ENCODE measurements at places on chromosomes 3 and 15. TPM values are rescaled to one million over a fixed set of nuclear protein-coding genes. Genes with fewer than 3 reads are reported as not detected.

DNA sequence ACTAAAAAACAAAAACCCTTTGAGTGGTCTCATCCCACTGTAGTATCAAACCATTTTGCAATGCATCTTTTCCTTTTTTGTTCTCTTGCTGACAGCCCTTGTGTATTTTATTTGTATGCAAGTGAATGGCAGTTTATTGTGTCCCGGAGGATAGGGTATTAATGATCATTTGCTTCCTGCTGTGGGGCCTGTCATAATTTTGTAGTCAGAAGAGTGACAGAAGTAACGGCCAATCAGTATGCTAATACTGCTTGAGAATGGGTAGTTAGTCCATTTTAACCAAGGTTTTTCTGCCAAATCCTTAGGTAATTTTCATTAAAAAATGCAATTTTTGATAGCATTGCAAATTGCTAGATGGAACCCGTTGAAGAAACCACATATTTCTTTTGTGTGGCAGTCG is 75.5 kb upstream of the PLSCR5 start:
- H3K27me3 ChIP-seq: no peaks in the 10 kb centered on the region
- H3K4me1 ChIP-seq: no peaks in the 10 kb centered on the region
- no peak overlapping the region for H3K4me3 ChIP-seq
- no peak for DNase-seq
- H3K36me3 ChIP-seq: no peaks in the 10 kb centered on the region

- no peak overlapping the region for H3K27ac ChIP-seq
- no peaks in the 10 kb centered on the region for H3K4me1 ChIP-seq
- no peaks in the 10 kb centered on the region for H3K27me3 ChIP-seq
- H3K36me3 ChIP-seq: no peaks in the 10 kb centered on the region
Observed at GRCh38 chr15:66190746-66191145, 62.8 kb downstream of the MEGF11 start.

DNA sequence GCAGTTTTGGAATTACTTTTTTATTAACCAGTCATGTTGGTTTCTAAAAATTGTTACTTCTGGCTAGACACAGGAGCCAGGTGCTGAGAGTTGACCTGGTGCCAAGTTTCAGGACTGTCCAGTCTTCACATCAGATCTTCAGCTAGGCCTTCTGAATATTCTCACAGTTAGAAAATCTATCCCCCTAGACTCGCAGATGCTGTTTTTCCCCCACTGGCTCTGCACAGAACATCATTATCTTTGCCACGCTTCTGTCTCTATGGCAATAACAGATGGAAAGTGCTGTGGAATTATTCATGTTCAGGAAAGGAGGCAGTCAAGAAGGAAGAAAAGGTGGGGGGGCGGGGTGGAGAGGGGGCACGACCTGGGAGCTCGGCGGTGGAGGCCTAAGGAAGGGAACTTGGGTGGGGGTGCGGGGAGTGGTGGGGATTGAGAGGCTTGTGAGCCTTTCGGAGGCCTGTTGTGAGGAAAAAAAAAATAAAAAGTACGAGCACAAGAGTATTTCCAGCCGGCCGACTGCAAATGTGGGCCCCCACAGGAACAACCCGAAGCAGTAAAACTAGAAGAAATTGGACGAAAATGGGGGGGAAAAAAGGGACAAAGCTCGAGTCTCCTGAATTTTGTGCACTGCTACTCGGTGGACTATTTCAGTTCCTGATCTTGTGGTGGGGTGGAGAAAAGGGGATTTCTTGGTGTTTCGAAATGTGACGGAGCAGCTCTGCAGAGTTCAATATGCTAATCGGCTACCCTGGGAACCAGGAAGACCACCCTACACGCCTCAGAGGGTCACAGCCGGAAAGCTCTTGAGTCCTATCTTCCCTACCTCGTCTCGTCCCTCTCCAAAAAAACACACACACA is 1.5 kb upstream of the SKIL start:
- H3K27ac ChIP-seq: peak overlapping the region; percentile 98
- peaks cover 8% of the 10 kb centered on the region for H3K4me1 ChIP-seq
- no peaks in the 10 kb centered on the region for H3K36me3 ChIP-seq
- DNase-seq: no peak
- H3K27me3 ChIP-seq: no peaks in the 10 kb centered on the region

DNA sequence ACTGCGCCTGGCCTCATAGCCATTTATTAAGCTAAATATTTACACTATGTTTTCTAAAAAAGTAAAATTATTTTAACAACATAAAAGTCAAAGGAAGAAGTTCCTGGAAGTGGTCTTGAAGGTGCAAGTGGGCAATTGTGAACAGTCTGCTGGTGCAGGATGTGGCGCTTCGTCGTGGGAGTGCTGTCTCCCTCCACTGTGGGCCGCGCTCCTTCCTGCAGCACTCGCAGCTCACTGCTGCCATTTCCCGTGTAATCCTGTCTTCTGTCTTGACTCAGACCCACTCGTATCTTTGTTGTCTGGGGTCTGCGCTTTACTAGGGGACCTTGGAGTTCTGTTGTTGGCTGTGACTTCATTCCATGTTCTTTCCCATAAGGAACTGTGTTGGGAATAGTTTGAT is 56.3 kb downstream of the APBA2 start:
- H3K27ac ChIP-seq: no peak overlapping the region
- no peaks in the 10 kb centered on the region for H3K36me3 ChIP-seq
- H3K27me3 ChIP-seq: no peaks in the 10 kb centered on the region
- no peak for DNase-seq

DNA sequence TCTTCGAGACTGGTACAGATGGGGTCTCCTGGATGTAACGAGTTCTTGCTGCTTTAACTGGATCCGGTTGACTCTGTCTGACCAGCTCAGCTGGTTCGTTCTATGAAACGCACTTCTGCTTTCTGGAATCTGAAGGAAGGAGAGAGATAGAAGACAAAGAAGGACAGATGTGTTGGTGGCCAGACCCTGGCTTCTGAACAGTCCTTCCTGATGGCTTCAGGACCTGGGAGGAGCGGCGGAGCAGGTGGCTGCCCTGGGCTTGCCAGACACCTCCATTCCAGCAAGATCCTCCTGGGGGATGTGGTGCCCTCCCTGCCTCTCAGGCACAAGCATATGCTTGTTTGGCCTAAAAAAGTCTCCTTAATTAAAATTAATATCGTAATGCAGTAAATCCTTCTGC is 99.9 kb downstream of the APBA2 start:
- H3K27me3 ChIP-seq: no peaks in the 10 kb centered on the region
- no peak overlapping the region for H3K4me3 ChIP-seq
- no peaks in the 10 kb centered on the region for H3K4me1 ChIP-seq

- peaks cover 29% of the 10 kb centered on the region for H3K4me1 ChIP-seq
- H3K4me3 ChIP-seq: no peak overlapping the region
- peaks cover 9% of the 10 kb centered on the region for H3K36me3 ChIP-seq
- DNase-seq: no peak
- no peaks in the 10 kb centered on the region for H3K27me3 ChIP-seq
- peak overlapping the region; percentile 73 for H3K27ac ChIP-seq
Observed at GRCh38 chr3:188712248-188712924, 459.4 kb upstream of the TPRG1 start.

Gene UBE2Q2
- total RNA-seq: 40.3 TPM

DNA sequence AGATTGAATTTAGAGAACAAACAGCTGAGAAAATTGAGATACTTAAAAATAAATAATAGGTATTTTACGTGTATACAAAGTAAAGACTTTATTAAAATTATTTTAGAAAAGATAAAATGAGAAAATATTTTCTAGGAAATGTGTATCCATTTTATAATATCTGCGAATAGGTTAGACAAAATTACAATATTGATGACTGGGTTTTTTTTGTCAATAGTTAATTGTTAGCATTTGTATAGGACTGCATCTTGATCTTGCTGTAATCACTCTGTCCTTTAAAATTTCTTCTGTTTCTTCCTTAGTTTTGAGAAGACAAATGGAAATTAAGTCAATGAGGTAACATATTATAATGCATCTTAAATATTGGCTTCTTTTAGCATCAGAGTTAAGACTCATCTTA is 50.3 kb downstream of the MEF2A start:
- H3K36me3 ChIP-seq: no peaks in the 10 kb centered on the region
- H3K4me1 ChIP-seq: peaks cover 27% of the 10 kb centered on the region
- no peak overlapping the region for H3K27ac ChIP-seq
- H3K4me3 ChIP-seq: no peak overlapping the region
- DNase-seq: no peak

- H3K27me3 ChIP-seq: no peaks in the 10 kb centered on the region
- no peak overlapping the region for H3K4me3 ChIP-seq
- H3K4me1 ChIP-seq: peaks cover 20% of the 10 kb centered on the region
- H3K36me3 ChIP-seq: no peaks in the 10 kb centered on the region
- H3K27ac ChIP-seq: peak overlapping the region; percentile 41
- no peak for DNase-seq
Observed at GRCh38 chr3:11534011-11534792, 109.5 kb downstream of the VGLL4 start.

DNA sequence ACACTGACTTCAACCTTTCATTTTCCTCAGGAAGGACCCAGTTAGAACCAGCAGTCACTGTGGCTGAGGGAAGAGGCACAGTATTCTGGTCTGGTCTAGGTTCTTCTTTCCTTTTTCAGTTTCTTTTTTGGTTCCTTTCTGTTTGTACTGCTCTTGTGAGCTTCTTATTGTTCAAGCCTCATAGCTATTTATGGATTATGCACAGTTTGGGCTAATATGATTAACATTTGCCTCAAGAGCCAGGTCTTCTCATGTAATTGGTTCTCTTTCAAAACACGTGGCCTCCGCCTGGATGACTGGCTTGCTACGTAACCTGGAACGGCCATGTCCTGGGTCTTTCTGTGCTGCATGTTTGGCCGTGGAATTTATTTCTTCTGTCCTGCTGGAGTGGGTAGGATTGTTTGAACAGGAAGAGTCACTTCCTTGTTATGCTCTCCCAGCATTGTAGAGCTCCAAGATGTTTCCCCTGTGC is 43.3 kb downstream of the RBMS3 start:
- peak; percentile 89 for DNase-seq
- peaks cover 34% of the 10 kb centered on the region for H3K4me1 ChIP-seq
- peak overlapping the region; percentile 86 for H3K27ac ChIP-seq
- H3K27me3 ChIP-seq: no peaks in the 10 kb centered on the region

GRCh38 chr3:113695431-113695785 is 1.0 kb downstream of the USF3 start:
- peaks cover 17% of the 10 kb centered on the region for H3K4me1 ChIP-seq
- peak overlapping the region; percentile 93 for H3K4me3 ChIP-seq
- no peaks in the 10 kb centered on the region for H3K27me3 ChIP-seq
- no peak for DNase-seq
- H3K36me3 ChIP-seq: no peaks in the 10 kb centered on the region

- H3K36me3 ChIP-seq: no peaks in the 10 kb centered on the region
- H3K4me3 ChIP-seq: no peak overlapping the region
- H3K27ac ChIP-seq: no peak overlapping the region
- no peak for DNase-seq
Observed at GRCh38 chr3:10364806-10365205, 43.9 kb upstream of the SEC13 start.

Gene DAZL
- not detected for total RNA-seq

GRCh38 chr15:69720536-69720935 is 267.9 kb downstream of the RPLP1 start:
- no peaks in the 10 kb centered on the region for H3K27me3 ChIP-seq
- H3K4me1 ChIP-seq: no peaks in the 10 kb centered on the region
- no peak for DNase-seq
- no peak overlapping the region for H3K27ac ChIP-seq

Gene BFSP2
- not detected for total RNA-seq

- H3K4me3 ChIP-seq: no peak overlapping the region
- DNase-seq: no peak
- H3K4me1 ChIP-seq: no peaks in the 10 kb centered on the region
Observed at GRCh38 chr3:190281308-190282051, 40.8 kb downstream of the CLDN1 start.

DNA sequence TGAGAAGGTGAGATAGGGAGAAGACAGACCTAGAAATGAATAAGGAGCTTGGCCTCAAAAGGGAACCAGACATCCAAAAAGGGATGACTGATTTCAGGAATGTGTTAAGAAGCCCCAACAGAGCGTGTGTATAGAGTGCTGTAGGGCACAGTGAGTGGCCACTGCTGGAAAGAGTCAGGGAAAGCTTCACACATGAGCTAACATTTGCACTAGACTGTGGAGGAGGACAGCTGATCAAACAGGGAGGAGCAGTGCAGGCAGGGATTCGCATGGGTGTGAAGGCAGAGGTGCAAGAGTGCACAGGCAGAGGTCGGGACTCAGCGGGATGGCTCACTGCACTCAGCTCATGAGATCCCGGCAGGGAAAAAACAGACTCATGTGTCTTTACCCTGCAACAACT is 61.8 kb downstream of the NPTN start:
- H3K36me3 ChIP-seq: peaks cover 65% of the 10 kb centered on the region
- H3K4me1 ChIP-seq: no peaks in the 10 kb centered on the region

DNA sequence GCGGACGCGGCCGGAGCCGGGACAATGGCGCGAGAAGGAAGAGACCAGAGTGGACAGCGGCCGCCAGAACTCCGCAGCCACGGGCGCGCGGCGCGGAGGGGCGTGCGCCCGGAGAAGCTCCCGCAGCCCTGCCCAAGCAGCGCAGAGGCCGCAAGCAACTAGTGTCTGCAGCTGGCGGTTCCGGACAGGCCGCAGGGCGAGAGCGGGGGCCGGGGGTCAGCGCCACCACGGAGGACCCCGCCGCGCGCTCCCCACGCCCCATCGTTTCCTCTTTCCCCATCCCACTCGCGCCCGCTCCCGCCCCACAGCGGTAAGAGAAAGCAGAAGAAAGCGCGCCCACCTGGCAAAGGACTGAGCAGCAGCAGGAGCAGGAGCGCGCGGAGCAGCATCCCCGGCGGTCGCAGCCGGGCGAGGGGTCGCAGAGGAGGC is 440 bp downstream of the PRTG start:
- no peak for DNase-seq
- H3K36me3 ChIP-seq: no peaks in the 10 kb centered on the region
- no peaks in the 10 kb centered on the region for H3K4me1 ChIP-seq
- no peaks in the 10 kb centered on the region for H3K27me3 ChIP-seq

Gene SUSD5
- total RNA-seq: 68.0 TPM

DNA sequence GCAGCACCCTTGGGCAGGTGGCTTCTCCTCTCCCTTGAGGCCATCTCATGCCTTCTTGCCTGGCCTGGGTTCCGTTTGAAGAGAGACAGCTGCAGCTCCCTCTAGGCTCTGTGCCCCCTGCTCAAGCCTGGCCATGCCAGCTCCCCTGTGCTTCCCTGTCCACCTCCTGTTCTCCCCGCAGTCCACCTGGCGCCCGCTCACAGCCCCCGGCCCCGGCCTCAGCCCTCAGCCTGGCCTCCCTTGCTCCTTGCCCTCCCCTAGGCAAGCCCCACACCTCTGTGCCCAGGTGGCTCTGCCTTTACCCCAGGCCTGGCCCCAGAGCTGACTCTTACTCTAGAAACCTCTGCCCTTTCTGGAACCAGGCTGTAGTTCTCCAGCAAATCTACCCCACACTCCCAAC is 13.9 kb upstream of the RHO start:
- H3K36me3 ChIP-seq: peaks cover 57% of the 10 kb centered on the region
- H3K27me3 ChIP-seq: no peaks in the 10 kb centered on the region
- no peaks in the 10 kb centered on the region for H3K4me1 ChIP-seq
- DNase-seq: no peak
- no peak overlapping the region for H3K27ac ChIP-seq
- H3K4me3 ChIP-seq: no peak overlapping the region

- DNase-seq: no peak
- no peaks in the 10 kb centered on the region for H3K36me3 ChIP-seq
- H3K27ac ChIP-seq: no peak overlapping the region
- H3K4me3 ChIP-seq: peak overlapping the region; percentile 63
- no peaks in the 10 kb centered on the region for H3K4me1 ChIP-seq
- no peaks in the 10 kb centered on the region for H3K27me3 ChIP-seq
Observed at GRCh38 chr3:77040216-77040615, 317 bp downstream of the ROBO2 start.
